Activated CD8-positive, alpha-beta memory T cell treated with anti-CD3 and anti-CD28 coated beads for 1 hour (primary cell): ENCODE measurements at places on chromosomes 16 and 17.

- no peak for DNase-seq
Observed at GRCh38 chr17:38595892-38596291, 9.9 kb downstream of the SRCIN1 start.

DNA sequence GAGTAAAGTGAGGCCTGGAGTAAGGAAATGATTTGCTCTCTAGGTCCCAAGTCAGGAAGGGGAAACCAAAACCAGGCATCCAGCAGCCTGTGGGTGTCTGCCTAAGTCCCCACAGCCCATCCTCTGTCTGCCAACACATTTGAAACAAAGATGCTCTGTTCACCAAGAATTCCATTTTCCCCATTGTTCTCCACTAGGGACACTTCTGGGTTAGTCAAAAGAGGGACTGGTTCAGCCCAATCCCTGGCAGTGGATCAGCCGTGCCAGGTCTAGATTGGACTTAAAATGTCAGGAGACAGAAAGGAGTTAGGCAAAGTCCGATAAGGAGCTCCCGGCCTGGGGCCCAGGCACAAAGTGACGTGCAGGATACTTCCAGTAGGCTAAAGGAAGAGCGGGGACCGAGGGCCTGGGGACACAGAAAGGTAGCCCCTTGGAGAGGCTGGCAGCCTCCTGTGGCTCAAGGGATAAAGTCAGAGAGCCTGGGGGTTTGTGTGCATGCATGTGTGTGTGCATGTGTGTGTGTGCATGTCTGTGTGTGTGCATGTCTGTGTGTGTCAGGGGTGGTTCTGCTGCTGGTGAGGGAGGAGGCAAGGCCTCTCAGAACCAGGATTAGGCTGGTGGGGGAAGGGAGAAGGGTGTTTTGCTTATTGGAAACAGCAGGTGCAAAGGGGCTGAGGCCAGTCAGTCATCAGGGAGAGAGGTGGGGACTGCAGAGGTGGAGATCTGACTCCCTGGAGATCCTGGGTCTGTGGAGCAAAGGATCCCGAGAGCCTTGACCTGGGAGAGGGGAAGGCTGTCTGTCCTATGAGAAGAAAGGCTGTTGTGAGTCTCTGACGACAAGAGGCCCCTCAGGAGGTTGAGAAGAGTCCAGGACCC, 41.7 kb upstream of the IL34 start:
- DNase-seq, result no peak

DNA sequence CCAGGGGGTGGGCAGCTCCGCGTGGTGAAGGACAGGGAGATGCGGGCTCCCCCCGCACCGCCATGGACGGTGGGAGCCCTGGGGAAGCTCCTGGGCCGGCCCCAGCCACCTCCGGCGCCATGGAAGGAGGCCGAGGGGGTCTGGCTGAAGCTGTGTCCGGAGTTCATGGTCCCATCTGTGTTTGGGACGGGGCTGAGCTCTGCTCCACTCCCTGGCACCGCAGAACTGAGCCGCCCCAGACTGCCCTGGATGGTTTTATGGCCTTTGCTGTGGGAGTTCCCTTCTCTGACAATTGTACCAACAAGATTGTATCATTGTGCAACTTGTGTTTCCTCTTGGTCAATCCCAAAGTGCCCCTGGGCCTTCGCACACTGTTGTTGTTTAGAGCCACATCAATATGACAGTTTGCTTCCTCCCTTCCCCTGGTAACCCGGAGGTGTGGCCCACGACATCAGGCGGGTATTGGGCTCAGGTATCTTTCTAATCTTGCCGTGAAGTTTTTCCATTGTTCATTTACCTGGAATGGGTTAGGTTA, 942 bp downstream of the KRT23 start:
- no peak for DNase-seq

DNA sequence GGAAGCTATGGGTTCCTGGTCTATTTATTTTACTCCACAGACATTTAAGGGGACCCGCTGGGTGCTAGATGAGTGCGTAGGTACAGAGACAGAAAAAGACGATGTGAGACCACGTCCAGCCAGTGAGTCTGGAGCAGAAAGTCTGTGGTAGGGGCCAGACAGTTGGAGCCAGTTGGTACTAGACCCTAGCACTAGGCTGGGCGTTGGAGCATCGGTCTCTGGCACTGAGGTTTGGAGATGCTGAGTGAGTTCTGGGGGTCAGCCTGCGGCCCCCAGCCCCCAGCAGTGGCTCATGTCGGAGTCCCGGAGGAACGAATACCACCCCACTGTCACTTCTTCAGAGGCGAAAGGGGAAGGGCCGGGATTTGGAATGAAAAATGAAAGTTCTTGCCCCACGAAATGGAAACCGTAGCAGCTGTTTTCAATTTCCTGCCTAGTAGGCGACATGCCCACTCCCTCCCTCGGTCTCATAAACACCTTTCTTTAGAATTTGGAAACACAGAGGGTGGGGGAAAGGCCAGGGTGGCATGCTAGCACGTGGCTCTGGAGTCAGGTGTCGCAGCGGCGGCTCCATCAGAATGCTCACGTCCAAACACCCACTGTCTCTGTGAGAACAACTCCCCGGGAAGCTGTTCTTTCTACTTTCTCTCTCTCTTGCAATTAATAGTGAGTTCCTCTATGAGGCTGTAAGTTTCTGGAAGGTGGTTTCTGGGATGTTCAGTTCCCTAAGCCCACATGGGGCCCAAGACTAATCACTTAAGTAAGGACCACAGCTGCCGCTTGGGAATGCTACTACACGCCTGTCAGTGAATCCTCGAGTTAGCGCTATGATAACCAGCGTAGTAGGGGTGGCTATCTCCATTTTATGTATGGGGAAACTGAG, 96.8 kb downstream of the IRF8 start:
- DNase-seq, result no peak

DNA sequence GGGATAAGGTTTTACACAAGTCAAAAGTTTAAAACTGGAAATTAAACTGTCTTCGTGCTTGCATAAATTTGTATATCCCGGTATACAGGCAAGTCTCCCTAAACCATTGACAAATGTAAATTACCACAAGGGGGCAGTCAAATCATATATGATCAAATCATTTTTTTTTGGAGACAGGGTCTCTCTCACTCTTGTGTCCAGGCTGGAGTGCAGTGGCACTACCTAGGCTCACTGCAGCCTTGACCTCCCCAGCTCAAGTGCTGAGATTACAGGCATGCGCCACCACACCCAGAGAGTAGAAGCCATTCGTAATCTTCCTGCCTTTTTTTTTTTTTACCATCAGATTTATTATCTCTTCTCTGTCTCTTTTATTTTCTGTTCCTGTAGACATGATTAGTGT, 18.5 kb downstream of the TOP2A start:
- no peak for DNase-seq

GRCh38 chr17:83055911-83056582, 23.4 kb upstream of the METRNL start:
- DNase-seq, result no peak

DNA sequence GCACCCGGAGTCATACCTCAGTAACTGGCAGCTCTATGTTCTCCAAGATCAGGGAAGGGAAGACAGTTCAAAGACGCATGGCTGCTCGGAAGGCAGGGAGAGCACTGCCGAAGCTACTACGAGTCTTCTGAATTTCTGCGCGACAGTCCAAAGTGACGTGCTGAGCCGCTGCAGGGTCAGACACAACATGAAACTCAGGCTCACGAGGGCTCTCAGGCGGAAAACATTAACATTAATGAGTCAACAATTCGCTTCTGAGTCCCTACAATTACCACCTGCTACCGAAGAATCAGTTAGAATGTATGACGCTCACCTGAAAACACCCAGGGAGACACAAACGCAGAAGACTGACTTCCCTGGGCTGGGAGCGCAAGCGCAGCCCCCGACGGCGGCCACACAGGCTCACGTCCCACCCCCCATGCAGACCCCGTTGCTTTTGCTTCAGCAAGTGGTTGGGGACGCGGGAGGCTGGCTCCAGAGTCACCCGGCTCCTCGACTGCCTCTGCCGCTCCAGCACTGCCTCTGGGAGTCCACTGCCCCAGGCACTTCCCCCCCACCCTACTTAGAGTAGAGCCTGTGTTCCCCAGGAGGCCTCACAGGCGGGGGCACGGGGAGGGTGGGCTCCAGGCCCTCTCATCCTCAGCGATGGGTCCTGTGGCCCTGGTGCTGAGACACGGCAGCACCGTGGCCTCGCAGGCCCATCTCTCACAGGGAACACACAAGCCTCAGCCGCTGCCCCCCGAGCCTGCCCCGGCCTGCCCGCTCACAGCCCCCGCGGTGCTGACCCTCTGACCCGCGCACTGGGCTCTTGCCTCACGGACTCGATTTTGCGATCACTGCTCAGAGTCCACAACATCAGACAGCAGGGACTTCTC, 38.9 kb downstream of the LMF1 start:
- no peak for DNase-seq

GRCh38 chr16:21336231-21336630, 58.1 kb upstream of the CRYM start:
- no peak for DNase-seq

DNA sequence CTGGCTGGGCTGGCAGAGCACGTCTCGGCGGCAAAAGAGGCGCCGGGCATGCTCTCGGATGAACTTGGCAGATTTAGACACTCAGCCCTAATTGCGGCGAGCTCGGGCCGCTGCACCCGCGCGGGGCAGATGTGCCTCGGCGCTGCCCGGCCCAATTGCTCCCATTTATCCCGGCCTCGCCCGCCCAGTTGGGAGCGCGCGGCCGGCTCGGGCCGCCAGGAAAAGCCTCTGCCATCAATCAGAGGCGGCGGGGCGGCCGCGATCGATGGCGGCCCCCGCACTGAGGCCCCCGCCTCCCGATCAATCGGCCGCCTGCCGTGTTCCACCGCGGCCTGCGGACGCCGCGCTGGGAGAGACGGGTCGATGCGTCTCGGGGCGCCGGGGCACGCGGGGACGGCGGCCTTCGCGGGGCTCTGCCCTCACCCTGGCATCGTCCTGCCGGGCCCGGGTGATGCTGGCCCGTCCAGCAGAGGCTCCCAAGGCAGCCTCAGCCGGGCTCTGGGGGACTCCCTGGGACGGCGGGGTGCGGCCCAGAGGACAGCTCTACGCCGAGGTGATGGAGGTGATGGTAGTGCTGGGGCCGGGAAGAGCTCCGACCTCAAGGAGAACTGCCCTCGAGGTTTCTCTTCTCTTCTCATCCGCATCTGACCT, 200.9 kb upstream of the N4BP1 start:
- no peak for DNase-seq

DNA sequence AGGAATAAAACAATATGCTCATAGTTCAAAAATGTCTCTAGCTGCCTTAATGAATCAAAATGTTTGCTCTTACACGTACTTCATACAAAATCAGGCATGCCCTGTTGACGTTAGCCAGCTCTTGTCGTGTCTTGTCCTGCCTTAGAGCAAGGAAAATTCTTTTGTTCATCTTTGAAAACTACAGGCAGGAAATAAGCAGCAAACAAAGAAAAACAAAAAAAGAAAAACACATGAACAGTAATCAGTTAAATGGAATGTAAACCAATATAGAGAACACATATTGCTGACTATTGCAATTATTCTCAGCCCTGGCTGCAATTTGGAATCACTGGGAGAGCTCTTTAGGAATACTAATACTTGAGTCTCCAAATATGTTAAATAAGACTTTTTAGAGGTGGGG, 1.7 kb downstream of the CAPNS2 start:
- no peak for DNase-seq
